ENCODE measurements at places on chromosomes 12 and 14.

DNA sequence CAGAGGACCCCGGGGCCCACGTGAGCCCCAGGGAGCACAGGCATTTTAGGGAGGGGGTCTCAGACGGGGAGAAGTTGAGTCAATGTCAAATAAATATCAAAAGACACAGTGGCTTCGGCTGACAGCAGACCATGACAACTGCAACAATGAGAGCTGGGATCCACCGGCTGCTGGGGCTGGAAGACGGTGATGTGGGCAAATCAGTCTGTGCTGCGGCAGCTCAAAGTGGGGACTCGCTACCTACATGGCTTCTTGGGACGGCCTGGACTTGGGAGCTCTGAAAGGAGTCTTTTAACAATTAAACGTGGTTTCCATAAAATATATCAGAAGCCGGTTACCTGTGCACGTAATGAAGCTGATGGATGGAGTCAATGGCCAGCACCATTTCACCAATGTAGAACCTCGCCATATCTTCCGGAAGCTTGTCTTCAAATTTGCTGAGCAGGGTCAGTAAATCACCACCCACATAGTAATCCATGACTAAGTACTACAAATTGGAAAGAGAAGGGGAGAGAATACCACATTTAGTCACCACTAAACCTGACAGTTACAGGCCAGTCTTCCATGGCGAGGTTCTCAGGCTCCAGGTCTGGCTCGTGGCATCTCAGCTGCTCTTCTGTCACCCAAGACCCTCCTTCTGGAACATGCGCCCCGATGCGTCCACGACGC is 58.0 kb downstream of the CDC42BPB start:
- DNase-seq = no peak

GRCh38 chr14:61589691-61590581 is 105.4 kb upstream of the HIF1A start:
- DNase-seq = no peak

DNA sequence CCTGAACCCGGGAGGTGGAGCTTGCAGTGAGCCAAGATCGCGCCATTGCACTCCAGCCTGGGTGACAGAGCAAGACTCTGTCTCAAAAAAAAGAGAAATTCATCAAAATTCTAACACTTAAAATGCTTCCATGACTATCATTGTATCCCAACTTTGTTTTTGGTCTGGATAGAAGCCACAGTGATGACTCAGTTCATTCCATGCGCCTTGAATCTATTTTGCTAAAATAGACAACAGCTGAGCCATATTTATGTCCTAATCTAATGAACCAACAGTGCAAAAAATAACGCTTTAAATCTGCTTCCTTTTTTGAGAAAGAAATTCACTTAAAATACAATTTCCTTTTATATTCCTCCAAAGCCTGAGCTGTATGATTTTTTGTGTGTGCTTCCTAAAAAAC is 23.2 kb upstream of the BICD1 start:
- no peak for DNase-seq

DNA sequence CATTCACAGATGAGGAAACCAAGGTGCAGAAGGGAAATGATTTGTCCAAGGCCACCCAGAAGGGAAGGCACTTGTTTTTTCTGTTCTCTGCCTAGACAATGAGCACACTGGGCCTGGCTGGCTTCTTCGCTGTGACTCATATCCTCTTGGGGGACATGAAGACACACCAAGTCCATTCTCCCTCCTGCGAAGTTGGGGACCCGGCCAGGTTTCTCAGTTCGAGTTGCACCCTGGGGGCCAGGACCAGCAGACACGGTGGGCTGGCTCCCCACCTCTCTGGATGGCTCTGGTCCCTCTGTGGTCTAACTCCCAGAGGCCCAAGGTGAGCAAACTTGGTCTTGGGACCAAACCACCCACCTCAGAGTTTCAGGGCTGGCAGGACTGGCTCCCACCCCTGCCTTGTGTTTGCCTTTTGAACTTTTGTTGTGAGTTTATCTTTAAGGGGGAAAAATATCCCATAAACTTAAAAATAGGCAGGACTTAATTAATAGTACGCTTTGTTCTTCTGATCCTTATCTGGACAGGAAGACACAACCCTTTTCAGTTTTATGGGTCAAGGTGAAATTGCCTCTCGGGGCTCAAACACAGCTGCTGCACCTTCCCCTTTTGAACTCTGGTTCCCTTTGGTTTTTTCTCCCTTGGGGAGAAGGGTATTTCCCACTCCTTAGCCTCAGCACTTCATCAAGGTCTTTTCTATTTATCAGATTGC is 9.0 kb upstream of the MLEC start:
- DNase-seq = no peak

GRCh38 chr12:114562654-114563053 is 121.3 kb downstream of the TBX3 start:
- DNase-seq = no peak

GRCh38 chr14:68520637-68521556 is 272.0 kb downstream of the ZFP36L1 start:
- DNase-seq = peak; percentile 87

GRCh38 chr14:85688006-85688405 is 158.1 kb downstream of the FLRT2 start:
- no peak for DNase-seq

DNA sequence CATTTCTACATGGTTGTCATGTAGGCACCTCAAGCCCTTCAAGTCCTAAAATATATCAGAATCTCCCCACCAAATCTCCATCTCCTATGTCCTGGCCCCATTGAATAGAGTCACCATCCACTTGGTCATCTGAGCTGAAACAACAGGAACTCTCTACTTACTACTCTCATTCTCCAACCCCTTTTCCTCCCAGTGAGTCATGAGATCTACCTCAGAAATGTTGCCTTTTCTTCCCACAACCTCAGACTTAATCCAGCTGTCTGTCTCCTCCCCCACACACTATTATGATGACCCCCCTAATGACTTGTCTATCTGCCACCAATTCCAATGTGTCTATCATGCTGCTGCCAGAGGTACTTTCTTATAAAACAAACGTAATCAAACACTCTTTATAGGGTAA is 72.3 kb upstream of the TMEM263 start:
- no peak for DNase-seq

DNA sequence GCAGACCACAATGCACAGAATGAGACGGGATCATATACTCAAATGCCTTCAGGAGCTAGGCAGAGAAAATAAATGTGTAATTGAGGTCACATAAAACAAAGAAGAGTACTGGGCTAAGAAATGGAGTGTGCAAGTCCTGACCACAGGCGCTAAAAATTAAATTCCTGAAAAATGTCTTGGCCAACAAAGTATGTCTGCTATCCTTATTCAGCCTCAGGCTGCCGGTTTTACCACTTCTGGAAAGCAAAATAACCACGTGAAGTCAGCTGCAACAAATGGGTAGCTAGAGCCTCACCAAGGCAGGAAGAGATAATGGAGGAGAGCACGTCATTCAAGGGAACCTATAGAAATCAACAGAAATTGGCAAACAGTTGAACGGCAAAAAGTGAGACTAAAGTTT is 3.1 kb downstream of the PYGL start:
- no peak for DNase-seq

GRCh38 chr14:89040080-89040459 is 215.6 kb downstream of the TTC8 start:
- DNase-seq = no peak

DNA sequence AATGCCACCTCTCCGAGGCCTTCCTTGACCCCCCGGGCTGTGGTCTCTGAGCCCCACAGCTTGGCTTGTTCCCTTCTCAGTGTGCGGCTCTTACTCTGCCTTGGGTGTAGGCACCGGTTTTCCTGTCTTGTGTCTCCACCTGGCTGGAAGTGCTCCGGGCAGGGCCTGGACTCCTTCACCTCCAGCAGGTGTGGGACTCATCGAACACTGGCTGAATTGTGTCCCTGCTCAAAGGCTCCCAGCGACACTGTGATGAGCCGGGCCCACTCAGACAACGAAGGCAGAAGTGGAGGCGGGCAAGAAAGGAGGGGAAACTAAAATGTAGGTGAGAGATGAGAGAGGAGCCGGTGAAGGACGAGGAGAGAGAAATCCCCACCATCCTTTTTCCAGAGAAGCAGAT is 18.0 kb downstream of the TMEM63C start:
- no peak for DNase-seq

GRCh38 chr12:121894633-121895032 is 6.0 kb downstream of the PSMD9 start:
- no peak for DNase-seq

GRCh38 chr12:113860950-113861349 is 105.2 kb downstream of the RBM19 start:
- no peak for DNase-seq

- DNase-seq = no peak
These were observed 3.1 kb downstream of the MAP3K12 start for GRCh38 chr12:53495903-53496751.

DNA sequence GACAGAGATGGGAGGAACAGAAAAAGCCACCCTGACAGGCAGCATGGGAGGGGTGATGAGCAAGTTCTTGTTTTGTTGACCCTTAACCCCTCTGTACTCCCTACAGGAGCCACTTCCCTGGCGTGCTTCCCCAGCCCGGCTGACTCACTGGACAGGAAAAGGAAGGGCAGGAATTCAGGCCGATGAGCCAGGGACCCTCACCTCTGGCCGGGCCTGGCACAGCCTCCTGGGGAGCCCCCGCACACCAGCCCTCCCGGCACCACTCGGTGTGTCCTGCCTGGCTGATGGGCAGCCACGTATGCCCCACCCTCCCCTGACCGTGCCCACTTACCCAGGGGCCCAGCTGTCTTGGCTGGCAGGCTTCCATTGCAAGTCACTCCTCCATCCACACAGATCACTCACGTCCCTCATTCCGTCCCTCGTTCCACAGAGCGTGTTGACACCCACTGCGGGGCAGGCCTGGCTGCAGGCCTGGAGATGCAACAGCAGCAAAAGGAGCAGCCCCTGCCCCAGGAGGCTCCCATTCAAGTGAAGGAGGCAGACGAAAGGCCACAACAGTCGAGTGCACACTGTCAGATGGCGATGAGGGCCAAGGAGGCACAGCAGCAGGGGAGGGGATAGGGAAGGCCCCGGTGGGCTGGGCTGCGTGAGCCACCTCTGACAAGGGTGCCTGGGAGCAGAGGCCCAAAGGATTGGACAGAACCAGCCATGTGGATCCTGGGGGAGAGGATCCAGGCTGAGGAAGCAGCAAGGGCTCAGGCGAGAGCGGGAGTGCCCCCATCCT is 19.7 kb upstream of the CD9 start:
- DNase-seq = no peak

Data from DMS79 (cell line).